Immature natural killer cell (primary cell): ENCODE measurements at places on chromosomes 5 and 9. TPM values are rescaled to one million over a fixed set of nuclear protein-coding genes. Genes with fewer than 3 reads are reported as not detected.

Gene TLE1
- polyA plus RNA-seq = 97.9 TPM

Gene ARID3C
- not detected for polyA plus RNA-seq

Gene ZNF300
- polyA plus RNA-seq = 0.40 TPM

Gene SOX30
- 0.11 TPM for polyA plus RNA-seq

Gene CBY3
- 0.86 TPM for polyA plus RNA-seq

Gene NDUFA8
- 67.9 TPM for polyA plus RNA-seq

Gene PCDHB16
- not detected for polyA plus RNA-seq

Gene PCDHGB1
- not detected for polyA plus RNA-seq
